ENCODE measurements at places on chromosomes 4 and X. TPM values are rescaled to one million over a fixed set of nuclear protein-coding genes. Genes with fewer than 3 reads are reported as not detected.
A peak's percentile ranks its signal among the peaks of the same experiment; 100 is the strongest.

Gene DCX
- 231 TPM for total RNA-seq

Gene P2RY4
- total RNA-seq: not detected

Gene GABRG1
- total RNA-seq: 30.2 TPM

Gene SLC10A3
- total RNA-seq: 2.4 TPM

Gene JCHAIN
- under 0.01 TPM for total RNA-seq

Gene CSAG1
- total RNA-seq: not detected

Gene LNX1
- total RNA-seq: 67.7 TPM

Gene RS1
- not detected for total RNA-seq

Gene TMPRSS11D
- total RNA-seq: not detected

Gene TCP11X2
- not detected for total RNA-seq

Gene GASK1B
- 6.1 TPM for total RNA-seq

Gene TXLNG
- total RNA-seq: 11.8 TPM

DNA sequence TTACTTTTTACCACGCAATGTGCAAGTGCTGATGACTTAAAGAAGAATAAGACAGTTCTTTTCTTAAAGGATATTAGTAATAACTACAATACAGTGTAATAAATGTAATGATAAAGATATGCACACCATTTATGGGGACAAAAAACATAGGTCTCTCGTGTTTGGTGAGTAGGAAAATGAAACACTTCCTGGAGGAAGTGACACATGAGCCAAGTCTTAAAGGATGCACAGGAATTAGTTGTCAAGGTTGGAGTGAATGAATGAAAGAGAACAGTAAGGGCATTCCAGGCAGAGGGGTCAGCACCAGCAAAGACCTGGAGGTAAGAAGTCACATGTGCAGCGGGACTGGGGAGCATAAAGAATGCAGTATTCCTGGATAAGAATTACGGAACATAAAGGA lies 112.7 kb downstream of the SH3RF1 start:
- DNase-seq: no peak

GRCh38 chr4:86448871-86449270 lies 89.0 kb upstream of the MAPK10 start:
- no peak for DNase-seq

- DNase-seq: no peak
Observed at GRCh38 chr4:170035845-170036244, 9.7 kb upstream of the MFAP3L start.

DNA sequence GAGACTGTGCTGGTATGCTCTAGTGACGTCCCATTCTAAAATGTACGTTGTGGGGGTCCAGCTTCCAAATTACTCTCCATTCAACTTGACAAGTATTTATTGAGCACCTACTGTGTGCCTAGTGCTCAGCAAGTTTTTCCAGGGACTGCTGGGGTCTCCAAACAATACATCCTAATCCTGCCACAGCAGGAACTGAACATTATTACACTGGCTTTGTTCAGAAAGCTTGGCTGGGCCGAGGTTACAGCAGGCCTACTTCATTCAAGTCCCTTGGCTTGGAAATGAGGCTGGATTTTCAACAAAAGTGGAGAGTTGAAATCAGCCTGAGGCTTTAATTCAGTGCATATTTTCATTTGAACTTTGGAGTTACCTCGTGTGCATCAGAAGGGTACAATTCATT lies 78.0 kb downstream of the GUCY2F start:
- DNase-seq: no peak

GRCh38 chrX:119004920-119005524 lies 30.6 kb downstream of the LONRF3 start:
- no peak for DNase-seq

DNA sequence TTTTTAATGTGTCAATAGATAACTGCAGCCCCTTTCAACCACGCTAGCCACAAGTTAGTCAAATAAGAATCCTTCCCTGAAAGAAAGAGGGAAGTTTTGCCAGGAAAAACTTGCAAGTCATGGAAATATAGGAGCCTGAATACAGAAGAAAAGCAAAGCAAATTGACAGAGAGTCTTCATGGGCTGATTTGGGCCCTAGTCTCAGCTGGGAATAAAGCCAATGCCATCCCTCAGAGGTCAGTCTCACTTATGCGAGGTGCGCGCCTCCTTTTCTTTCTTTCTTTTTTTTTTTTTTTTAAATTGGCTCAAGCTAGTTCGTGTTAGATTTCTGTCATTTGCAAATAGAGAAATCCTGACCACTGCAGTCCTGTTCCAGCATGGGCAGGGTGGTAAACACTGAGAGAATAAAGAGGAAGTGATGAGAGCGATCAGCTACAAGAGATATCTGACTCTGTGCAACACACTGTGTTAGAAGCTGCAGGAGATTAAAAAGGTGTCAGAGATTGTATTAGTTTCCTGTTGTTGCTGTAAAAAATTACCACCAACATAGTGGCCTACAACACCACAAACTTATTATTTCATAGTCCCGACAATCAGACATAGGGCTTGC lies 299.7 kb downstream of the LDB2 start:
- DNase-seq: no peak

DNA sequence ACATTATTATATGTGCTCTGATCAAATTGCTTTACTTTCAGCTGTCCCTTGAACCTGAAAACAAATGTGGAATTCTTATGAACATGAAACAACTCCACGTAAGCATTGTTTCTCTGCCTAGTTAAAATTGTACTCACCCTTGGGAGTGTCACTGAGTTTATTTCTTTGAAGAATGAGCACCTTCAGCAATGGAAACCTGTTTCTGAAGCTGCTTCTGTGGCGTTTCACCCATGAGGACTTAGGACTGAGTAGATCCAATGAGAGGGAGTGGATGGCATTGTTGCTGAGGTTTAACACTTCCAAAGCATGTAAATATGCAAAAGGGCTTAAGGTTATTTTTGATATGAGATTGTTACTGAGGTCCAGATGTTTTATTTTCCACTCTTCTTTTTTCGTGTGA lies 3.2 kb downstream of the LRRC66 start:
- no peak for DNase-seq

- peak; percentile 11 for DNase-seq
Observed at GRCh38 chr4:108512615-108513505, 107.5 kb upstream of the RPL34 start.

DNA sequence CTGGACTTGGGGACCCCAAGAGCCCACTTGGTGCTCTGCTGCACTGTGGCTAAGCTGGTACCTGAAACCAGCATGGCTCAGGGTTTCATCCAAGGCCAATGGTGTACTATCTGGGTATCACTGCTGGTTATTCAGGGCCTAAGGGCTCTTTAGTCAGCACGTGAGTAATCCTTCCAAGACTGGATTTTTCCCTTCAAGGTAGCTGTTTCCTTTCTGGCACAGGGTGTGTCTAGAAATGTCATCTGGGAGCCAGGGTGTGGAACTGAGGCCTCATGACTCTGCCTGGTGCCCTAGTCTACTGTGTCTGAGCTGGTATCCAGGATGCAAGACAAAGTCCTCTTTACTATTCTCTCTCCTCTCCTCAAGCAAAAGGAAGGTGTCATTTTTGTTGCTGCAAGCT lies 99.0 kb upstream of the QRFPR start:
- DNase-seq: no peak

DNA sequence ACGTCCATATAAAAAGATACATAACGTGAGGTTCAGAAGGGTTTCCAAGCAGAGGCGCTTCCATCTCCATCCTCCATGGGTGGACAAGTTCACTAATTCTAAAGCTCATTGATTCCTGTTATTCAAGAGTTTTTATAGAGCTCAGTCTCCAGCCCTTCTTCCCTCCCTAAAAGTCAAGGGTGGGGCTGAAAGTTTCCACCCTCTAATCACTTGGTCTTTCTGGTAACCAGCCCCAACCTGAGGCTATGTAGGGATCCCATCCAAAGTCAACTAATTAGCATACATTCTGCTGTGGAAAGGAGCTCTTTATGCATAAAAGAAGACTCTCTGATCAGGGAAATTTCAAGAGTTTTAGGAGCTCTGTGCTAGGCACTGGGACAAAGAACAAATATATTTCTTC lies 46.9 kb upstream of the VEGFC start:
- no peak for DNase-seq

- DNase-seq: no peak
Observed at GRCh38 chrX:68840256-68840655, 11.4 kb downstream of the EFNB1 start.

- DNase-seq: no peak
Observed at GRCh38 chrX:43592597-43592996, 63.5 kb upstream of the MAOA start.

DNA sequence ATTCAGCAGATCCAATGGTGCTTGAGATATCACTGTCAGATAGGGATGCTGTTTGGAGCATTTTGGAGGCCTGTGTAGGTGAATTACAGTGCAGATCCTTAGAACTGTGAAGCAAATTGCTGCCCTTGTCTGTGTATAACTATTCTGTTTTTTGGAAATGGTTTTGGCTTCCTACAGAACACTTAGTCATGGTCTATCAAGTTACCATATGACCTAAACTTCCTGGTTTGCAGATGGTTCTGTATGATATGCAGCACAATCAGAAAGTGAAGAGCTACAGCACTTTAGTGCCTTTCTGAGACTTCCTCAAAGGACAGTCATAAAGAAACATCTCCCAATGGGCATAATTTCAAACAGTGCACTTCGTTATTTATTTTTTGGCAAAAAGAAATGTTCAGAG lies 688.6 kb downstream of the SH3BGRL start:
- no peak for DNase-seq

GRCh38 chrX:18964901-18965300 lies 19.0 kb downstream of the PHKA2 start:
- DNase-seq: no peak

GRCh38 chr4:139767168-139767567 lies 101.5 kb downstream of the MGST2 start:
- no peak for DNase-seq

DNA sequence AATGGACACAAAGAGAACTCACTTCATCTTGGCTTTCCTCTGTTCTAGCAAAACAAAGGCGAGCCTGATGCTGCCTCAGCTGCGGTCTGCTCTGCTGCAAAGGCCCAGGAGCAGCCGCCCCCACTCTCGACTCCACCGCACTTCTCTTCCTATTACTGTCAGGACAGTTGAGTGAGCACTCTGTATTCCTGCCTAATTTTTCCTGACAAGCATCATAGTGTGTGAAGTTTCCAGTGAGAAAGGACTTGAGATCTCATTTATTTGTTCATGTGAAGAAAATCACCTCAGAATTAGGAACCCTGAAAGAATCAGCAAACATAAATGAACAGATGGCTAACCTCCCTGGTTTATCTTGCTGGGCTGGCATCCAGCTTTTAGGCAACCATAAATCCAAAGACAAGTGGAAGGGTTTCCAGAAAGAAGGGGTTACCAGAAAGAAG lies 15.6 kb downstream of the SCARB2 start:
- no peak for DNase-seq

GRCh38 chr4:173057901-173058300 lies 110.7 kb upstream of the GALNT7 start:
- DNase-seq: no peak

DNA sequence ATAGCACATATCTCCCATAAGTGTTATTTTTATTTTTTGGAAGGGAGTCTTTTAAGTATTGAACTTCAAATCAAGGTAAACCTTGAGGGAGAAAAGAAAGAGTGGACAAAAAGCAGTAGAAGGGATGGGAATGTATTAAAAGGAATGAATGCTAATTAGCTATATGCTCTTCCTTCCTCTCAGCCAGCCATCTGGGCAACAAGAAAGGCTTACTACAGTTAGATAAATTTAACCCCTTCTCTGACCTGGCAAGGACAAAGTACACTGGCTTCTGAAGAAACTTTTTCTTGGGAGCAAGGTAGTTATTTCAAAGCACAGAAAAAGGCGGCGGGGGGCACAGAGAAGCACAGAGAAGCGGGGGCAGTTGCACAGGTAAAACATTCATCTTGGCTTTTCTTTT lies 54.6 kb downstream of the GAB1 start:
- no peak for DNase-seq

- DNase-seq: no peak
Observed at GRCh38 chr4:79850626-79851025, 222.4 kb downstream of the ANTXR2 start.

DNA sequence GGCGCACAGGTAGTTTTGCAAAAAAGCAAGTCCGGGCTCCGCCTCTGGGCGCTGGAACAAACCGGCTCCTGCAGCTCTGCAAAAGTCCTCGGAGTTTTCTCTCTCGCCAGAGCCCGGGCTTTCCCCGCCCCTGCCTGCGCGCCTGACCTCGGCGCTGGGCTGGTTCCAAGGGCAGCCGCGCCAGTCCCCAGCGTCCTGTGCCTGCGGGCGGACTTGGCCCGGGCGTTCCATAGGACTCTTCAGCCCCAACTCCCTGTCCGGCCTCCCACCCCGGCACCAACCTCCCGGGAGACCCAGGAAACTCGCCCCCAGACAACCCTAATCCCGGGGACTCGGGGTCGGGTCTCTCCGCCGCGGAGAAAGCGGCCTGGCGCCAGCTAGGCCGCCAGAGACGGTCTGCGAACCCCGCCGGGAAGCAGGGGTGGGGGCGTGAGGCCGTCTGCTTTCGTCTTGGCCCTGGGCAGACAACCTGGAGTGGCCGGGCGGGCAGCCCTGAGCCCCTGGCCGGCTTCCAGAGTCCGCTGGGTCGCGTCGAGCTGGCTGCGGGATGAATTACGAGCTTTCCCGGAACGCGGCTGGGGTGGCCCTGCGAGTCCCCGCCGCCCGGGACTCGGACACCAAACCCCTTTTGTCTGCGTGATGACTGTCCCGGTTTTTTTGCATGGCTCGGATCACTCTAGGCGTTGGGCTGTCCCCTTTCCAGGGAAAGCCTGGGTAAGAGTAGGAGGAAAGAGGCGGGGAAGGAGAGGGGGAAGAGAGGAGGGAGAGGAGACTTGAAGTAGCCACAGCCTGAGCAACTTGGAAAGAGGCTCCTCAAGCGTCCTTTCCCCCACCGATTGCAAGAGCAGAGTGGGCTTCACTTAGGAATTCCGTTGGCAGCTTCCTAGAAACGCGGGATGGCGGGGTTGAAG lies 916 bp downstream of the MXRA5 start:
- no peak for DNase-seq

DNA sequence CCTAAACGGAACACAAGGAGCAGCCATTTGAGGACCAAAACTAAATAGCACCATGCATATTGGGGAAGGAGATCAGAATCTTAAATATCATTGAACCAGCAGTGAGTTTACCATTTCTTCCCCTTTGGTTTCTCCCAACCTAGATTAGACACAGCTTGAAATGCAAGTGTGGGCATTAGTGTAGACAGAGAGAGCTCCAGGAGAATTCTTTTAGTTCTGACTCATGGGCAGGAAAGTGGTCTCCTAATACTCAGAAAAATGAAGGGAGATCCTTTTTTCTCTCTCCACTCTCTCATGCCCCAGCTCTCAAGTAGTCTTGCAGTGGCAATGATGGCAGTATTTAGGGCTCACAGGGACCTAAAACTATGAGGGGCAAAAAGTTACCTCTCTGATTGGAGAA lies 567.9 kb downstream of the INPP4B start:
- DNase-seq: no peak

DNA sequence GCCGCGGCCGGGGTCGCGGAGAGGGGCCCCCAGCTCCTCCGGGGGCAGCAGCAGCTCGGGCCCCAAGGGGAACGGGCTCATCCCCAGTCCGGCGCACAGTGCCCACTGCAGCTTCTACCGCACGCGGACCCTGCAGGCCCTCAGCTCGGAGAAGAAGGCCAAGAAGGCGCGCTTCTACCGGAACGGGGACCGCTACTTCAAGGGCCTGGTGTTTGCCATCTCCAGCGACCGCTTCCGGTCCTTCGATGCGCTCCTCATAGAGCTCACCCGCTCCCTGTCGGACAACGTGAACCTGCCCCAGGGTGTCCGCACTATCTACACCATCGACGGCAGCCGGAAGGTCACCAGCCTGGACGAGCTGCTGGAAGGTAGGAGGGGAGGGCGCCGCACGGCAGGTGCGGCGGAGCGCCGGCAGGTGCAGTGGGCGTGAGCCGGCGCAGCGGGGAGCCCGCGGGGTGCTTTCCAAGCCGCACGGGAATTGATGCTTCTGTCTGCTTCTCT lies 886 bp downstream of the DCLK2 start:
- peak; percentile 47 for DNase-seq
